ENCODE measurements at places on chromosomes 5 and 9. TPM values are rescaled to one million over a fixed set of nuclear protein-coding genes. Genes with fewer than 3 reads are reported as not detected.

SLIT3 gene
- total RNA-seq, result 0.86 TPM

PLPPR1 gene
- total RNA-seq, result 1.2 TPM

AFAP1L1 gene
- 4.7 TPM for total RNA-seq

ADCY2 gene
- total RNA-seq, result 131 TPM

NKD2 gene
- 7.9 TPM for total RNA-seq

SPINK5 gene
- total RNA-seq, result 2.0 TPM

MYOT gene
- not detected for total RNA-seq

OSTF1 gene
- 18.9 TPM for total RNA-seq

DNA sequence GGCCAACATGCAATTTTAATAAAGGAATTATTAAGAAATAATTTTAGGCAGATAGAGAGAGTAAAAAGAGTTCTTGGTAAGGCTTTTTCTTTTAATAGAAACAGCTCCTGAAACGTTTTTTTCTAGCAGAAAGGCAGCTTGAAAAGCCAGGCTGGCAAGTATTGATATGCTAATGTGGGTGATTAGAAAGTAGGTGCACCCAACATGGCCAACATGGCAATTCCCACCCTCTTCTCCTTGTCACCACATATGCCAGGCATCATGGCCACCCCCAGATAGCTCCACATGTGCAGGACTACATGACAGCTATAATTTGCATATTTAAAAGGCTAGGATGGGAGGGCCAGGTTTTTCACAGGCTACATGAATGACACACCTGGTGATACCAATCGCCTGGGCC lies 615.2 kb downstream of the PTPRD start:
- no peak for DNase-seq

DNA sequence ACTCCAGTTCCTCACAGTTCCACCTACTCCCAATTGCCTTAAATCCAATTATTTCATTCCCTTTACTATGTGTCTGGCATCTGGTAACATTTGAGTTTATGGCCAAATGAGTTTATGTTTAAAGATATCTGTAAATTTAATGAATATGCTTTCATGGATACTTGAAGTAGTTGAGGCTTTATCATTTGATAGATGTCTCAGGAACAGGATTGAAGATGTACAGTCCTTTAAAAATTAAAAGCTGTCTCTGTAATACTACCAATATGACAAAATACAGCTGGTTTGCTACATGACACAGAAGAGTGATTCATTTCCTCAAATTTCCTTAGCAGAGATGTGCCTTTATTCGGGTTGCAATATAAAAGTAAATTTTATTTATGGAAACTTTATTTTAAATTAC lies 2326.0 kb upstream of the ACO1 start:
- no peak for DNase-seq

DNA sequence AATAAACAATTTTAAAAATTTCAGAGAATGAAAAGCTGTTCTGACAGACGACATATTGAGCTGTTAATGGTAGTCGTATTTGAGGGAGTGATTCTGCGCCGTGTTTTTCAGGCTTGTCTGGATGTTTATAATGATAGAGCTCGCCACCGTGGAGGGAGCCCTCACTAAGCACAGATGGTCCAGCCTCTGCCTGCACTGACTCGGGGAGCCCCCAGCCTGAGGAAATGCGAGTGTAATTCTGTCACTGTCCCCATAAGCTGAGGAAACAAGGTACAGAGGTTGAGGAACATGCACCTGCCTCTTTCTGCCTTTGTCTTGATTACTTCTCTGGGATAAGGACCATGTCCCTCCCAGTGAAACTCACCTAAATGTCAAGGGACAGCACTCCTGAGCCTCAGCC lies 7.4 kb upstream of the DBH start:
- DNase-seq, result no peak

GRCh38 chr5:10307206-10308148 lies at the start of gene CMBL:
Gene CMBL (minus strand): TSS chr5:10307902. CDS start chr5:10290762, 17,140 bp downstream.
- DNase-seq, result peak; percentile 74

DNA sequence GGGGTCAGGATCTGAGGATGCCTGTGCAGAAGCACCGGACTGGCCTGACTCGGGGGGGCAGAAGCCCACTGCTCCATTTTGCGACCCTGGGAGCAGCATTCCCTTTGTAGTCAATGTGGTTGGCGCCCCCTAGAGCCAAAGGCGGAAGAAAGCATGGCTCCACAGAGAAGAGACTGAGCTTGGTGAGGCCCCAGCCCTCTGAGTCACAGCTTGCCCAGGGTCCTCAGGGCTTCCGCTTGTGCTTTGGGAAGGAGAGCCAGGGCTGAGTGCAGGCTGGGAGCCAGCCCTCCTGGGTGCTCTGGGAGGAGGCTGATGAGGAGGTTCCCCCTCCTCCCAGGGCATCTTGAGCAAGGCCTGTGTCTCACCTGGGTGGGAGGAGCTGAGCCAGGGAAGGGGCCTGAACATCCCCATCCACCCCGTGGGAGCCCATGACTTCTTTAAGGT lies 5.5 kb upstream of the AQP3 start:
- peak; percentile 68 for DNase-seq

DNA sequence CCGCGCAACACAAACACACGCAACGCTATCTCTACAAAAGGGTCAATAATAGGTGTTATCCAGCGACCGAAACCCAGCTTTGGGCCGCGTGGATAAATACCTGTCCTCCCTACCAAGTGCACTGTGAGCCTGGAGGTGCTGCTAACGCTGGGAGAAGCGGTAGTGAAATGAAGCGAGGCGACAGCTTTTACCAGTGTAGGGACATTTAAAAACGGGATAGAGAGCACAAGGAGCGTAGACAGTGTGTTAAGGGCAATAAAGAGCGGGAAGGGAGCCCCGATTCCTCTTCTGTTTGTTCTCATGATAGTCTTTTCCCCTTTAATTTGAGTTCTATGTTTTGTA lies 421 bp upstream of the DEPDC1B start:
- no peak for DNase-seq

DNA sequence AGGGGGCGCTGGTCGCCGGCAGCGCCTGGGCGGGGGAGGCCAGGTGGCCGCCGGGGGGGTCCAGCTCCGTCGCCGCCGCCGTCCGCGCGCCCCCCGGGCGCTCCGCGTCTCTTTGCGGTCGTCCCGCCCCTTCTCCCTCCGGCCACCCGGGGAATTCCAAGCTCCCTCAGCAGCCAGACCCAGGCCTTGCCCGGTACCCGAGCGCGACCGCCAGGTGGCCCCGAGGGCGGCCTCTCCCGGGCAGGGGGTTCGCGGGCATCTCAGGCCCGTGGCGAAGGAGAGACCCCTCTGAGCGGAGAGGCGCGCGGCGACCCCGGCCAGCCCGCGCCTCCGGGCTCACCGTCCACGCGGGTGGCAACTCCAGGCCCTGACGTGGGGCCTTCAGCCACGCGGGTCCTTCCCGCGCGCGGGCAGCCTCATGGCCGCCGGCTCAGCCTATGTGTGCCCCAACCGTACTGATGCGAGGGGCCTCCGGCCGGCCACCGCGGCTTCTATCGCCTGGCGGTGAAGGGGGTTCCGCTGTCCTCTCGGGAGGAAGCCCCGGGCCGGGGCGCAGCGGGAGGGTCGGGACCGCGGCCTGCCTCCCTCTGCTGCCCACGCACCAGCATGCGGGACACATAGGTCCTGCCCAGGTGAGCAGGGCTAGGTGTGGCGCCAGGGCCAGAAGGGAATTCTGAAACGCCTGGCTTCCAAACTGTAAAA lies 529 bp upstream of the NRARP start:
- DNase-seq, result peak; percentile 88

DNA sequence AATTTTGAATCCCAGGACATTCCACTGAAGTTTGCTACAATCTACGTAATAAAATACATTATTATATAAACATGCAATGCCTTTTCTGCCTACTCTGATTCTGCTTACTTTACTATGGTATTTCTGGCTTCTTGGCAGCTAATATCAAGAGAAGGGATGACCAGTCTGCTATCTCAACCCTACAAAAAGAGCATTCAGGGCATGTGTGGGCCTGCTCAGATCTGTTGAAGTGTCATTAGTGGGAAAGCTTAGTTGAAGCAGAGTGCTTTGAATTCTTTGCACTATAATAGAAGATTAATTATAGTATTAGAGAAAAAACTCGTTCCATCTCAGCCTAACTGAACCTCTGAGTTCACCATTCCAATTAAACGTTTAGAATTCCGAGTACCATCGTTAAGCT lies 339.5 kb upstream of the ISL1 start:
- no peak for DNase-seq

DNA sequence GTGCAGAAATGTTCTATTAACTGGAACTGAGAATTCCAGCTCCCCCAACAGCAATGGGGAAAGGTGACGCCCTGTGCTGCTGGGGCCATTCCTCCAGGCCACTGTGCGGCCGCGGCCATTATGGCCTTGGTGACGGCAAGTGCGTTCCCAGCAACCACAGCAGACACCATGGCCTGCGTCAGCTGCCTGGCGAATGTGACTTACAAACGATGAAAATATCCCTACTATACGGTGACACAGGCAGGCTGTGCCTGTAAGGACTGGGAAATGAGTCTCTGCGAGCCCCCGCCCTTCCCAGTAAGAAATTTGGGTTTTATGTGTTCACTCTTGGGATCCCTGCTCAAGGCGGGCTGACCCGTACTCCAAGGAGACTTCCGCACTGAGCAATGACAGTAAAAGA lies 20.6 kb downstream of the CLPTM1L start:
- no peak for DNase-seq

GRCh38 chr5:56737951-56738606 lies 77.3 kb upstream of the MAP3K1 start:
- no peak for DNase-seq

GRCh38 chr9:27638716-27639115 lies 65.4 kb upstream of the C9orf72 start:
- no peak for DNase-seq

GRCh38 chr5:55159763-55160492 lies at the start of gene GPX8:
Gene GPX8 (plus strand): TSS chr5:55160171. CDS start chr5:55160193, 22 bp downstream.
- DNase-seq, result no peak

- DNase-seq, result no peak
Measured at GRCh38 chr5:121171834-121172233, 679.8 kb upstream of the FTMT start.

DNA sequence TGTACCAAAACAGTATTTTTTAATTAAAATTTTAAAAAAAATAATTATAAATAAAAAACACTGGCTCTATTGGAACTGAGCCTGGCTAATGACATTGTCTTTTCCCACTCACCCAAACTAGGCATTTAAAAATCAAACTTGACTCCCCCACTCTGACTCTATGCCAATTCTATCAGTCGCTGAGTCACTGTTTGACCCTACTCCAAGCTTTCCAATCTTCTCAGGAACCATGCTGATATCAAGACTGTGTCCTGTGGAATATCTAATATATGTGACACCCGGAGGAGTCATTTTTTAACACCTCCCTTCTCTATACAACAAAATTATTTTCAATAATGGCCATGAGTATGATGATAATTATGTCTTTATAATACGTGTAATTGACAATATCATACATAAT lies 171.6 kb upstream of the RASEF start:
- DNase-seq, result no peak

GRCh38 chr5:1174122-1174936 lies 27.1 kb upstream of the SLC6A19 start:
- no peak for DNase-seq

GRCh38 chr5:170681013-170681433 lies 102.5 kb upstream of the GABRP start:
- peak; percentile 88 for DNase-seq

DNA sequence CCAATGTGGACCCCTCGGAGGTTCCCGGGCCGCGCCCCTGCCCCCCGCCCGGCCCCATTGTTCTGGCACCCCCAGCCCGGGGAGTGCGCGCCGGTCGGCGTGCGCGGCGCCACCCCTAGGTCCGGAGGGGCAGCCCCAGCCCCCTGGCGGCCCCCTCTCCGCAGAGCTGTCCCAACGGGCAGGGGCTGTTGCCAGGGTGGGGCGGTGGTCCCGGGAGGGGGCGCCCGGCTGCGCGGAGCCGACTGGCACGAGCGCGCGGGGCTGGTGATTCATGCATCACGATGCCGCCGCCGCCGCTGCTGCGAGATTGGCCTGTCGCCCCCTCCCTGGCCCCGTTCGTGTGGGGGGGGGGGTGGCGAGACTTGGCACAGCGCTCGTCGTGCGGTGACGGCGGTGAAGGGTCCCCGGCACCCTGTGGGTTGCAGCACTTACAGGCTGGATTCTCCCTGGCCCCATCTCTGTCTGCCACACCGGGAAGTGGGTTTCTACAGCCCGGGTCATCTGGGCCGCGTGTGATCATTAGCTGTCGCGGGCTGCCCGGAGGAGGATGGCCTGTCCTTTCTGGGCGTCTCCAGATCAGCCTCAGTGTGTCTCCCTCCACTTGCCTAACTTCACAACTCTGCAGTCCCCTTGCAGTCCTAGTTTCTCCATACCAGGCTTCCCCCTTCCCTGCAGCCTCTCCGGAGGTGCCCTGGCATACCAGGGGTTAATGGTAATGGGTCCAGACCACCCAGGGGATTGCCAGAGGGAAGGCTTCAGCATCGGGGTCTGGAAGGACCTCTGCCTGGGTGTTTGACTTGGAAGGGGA lies 858 bp downstream of the NCS1 start:
- no peak for DNase-seq

DNA sequence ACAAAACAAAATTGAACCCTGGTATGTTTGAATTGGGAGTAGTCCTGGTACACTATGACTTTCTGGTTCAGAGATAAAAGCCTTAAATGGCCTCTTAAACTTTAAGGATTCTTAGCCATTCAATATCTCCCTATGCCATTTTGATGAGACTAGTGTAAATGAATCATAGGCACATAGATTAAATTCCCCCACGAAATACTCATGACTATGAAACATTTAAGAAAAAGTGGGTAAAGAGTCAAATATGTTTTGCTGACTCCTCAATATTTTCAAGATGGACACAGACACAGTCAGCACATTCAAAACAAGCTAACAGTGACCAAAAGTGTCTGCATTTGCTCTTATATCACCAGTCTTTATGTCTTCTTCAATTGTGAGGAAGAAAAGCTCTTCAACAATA lies 278.3 kb downstream of the PDE4D start:
- no peak for DNase-seq

- DNase-seq, result peak; percentile 93
Measured at GRCh38 chr5:119268387-119269060, 87.3 kb upstream of the TNFAIP8 start.

DNA sequence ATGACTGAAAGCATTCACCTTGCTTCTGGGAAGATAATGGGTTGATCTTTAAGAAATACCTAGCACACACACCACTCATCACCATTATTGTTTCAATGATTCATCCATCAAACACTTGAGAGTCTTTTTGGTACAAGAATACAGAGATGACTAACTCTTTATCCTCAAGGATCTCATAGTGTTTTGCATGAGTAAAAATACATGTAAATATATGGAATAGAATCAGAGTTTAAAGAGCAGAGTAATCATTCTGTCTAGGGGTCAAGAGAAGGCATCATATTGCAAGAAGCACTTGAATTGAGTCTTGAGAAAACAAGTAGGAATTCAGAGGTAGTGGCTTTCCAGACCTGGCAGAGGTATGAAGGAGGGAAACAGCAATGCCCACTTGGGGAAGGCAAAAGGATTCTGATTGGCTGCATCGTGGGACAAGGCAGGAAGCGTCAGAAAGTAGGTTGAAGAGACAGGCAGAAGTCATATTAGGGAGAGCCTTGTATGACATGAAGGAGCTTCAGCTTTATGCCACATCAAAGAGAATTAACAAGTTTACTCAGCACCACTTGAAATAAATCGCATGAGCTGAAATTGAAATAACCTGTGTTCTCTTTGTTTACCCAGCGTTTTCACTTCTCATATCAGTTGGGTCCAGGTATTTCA lies 542.5 kb downstream of the TLE1 start:
- no peak for DNase-seq
